ENCODE measurements at places on chromosomes 13 and 19.

DNA sequence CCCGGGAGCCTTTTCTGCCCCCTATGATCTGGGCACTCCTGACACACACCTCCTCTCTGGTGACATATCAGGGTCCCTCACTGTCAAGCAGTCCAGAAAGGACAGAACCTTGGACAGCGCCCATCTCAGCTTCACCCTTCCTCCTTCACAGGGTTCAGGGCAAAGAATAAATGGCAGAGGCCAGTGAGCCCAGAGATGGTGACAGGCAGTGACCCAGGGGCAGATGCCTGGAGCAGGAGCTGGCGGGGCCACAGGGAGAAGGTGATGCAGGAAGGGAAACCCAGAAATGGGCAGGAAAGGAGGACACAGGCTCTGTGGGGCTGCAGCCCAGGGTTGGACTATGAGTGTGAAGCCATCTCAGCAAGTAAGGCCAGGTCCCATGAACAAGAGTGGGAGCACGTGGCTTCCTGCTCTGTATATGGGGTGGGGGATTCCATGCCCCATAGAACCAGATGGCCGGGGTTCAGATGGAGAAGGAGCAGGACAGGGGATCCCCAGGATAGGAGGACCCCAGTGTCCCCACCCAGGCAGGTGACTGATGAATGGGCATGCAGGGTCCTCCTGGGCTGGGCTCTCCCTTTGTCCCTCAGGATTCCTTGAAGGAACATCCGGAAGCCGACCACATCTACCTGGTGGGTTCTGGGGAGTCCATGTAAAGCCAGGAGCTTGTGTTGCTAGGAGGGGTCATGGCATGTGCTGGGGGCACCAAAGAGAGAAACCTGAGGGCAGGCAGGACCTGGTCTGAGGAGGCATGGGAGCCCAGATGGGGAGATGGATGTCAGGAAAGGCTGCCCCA is 8.5 kb upstream of the CEACAM7 start:
- no peak for DNase-seq

- DNase-seq = no peak
Measured at GRCh38 chr13:73324842-73325722, 266.3 kb downstream of the KLF5 start.

- DNase-seq = no peak
Measured at GRCh38 chr13:75384879-75385707, 96.9 kb downstream of the TBC1D4 start.

GRCh38 chr19:45069056-45069455 is 7.2 kb downstream of the ZNF296 start:
- DNase-seq = peak; percentile 46

DNA sequence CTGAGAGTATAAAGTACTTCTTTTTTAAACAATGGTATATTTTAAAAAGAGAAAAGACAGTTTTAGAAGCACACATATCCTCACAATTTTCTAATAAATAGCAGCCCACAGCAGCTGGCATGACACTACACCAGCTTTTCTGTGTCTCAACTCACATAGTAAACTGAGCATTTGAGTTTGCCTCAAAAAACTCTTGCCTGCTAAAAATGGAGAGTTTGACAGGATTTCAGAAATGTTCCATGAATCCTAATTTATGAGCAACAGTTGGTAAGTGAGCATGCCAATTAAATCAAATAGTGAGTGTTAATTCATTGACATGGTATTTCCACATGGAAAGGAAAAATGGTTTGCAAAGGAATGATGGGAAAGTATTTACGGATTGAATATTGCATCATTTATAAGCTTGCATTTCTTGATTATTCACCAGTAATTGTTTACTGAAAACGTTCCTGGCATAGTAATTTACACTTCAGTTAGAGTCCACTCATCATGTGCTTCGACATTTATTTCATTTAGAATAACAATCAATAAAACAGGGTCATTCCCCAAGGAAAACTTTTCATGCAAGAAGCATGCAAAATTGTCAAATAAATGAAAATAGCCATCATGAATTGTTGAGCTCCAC is 323.0 kb downstream of the EFNB2 start:
- no peak for DNase-seq

GRCh38 chr19:22882797-22883196 is 50.7 kb downstream of the ZNF723 start:
- DNase-seq = no peak

- no peak for DNase-seq
Measured at GRCh38 chr13:99717959-99718674, 216.8 kb downstream of the TM9SF2 start.

GRCh38 chr13:101785858-101786257 is 333.4 kb downstream of the ITGBL1 start:
- peak; percentile 54 for DNase-seq

- no peak for DNase-seq
Measured at GRCh38 chr19:39814595-39814994, 19.4 kb downstream of the DYRK1B start.

- DNase-seq = no peak
Measured at GRCh38 chr19:19445911-19446361, 40.5 kb downstream of the GATAD2A start.

DNA sequence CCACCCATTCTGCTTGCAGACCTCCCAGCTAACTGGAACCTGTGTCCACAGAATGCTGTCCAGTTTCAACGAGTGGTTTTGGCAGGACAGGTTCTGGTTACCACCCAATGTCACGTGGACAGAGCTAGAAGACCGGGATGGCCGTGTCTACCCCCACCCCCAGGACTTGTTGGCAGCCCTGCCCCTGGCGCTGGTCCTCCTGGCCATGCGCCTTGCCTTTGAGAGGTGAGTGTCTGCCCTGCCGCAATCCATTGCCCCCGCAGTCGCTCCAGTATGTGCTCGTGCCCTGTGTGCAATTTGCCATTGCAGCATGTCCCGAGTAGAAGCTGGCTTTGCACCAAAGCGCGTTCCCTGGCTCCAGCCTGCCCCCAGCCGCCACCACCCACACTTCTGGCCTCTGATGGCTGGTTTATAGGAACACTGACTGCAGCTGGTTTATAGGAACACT is 41.9 kb downstream of the CERS4 start:
- no peak for DNase-seq

GRCh38 chr13:52850072-52850395 is 1.6 kb upstream of the PCDH8 start:
- DNase-seq = no peak

DNA sequence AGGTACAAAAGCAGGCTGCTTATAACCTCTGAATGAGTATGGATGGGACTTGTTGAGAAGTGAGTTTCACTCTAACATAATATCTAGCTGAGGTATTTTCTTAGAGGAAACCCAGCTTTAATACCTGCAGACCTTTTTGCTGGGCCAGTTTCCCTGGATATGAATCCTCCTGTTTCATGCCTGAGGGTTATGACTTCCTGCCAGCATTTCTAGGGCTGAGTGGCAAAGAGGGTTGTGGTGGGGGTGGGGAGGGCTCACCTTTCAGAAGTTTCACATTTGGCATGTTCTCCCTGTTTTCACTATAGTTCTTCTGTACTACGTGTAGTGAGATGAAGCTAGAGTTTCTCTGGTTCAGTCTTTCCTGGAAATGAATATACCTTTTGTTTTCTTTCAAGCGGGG is 73.7 kb downstream of the LACC1 start:
- DNase-seq = no peak

DNA sequence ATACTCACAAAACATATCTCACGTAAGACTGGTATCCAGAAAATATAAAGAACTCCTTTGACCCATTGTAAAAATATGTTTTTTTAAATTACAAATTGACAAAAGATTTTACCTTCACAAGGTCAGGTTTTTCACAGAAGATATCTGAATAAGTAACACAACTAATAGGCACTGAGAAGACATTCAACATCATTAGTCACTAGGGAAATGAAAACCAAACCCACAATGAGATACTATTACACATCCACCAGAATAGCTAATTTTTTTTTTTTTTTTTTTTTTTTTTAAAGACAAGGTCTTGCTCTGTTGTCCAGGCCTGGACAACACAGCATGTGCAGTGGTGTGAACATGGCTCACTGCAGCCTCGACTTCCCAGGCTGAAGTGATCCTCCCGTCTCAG is 157.5 kb downstream of the MIPEP start:
- no peak for DNase-seq

GRCh38 chr13:99007414-99007986 is 29.6 kb upstream of the DOCK9 start:
- no peak for DNase-seq

- no peak for DNase-seq
Measured at GRCh38 chr19:8558325-8558724, 18.9 kb downstream of the MYO1F start.

GRCh38 chr19:35138305-35138892 is at the start of gene FXYD1:
FXYD1 (plus strand) TSS chr19:35138824; CDS start chr19:35140080, 1,256 bp downstream.
- no peak for DNase-seq

GRCh38 chr13:19239114-19239860 is 57.7 kb upstream of the TUBA3C start:
- no peak for DNase-seq

DNA sequence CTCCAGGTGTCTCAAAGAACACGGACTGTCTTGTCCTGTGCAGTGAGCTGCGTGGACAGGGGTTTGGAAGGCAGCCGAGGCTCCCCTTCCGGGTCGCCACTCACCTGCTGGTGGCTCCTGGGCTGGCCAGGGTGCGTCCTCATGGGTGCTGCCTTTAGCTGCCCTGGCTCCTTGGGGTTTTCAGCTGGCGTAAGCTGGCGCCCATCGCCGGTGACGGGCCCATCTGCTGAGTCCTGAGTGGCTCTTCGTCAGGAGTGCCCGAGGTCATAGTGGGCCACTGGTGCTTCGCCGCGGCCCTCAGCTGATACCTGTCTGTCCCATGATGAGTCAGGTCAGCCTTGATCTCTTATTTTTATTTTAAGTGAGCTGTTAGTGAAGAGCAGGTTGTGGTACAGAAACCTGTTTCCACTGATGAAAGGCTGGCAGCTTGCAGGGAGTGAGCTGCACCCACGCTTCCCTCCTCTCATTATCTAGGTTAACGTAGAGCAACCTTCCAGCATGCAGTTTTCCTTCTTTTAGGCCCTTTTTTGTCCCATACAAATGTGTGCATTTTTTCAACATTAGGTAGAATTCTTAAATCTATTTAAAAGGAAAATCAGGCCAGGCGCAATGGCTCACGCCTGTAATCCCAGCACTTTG is 18.4 kb downstream of the EPN1 start:
- DNase-seq = no peak

DNA sequence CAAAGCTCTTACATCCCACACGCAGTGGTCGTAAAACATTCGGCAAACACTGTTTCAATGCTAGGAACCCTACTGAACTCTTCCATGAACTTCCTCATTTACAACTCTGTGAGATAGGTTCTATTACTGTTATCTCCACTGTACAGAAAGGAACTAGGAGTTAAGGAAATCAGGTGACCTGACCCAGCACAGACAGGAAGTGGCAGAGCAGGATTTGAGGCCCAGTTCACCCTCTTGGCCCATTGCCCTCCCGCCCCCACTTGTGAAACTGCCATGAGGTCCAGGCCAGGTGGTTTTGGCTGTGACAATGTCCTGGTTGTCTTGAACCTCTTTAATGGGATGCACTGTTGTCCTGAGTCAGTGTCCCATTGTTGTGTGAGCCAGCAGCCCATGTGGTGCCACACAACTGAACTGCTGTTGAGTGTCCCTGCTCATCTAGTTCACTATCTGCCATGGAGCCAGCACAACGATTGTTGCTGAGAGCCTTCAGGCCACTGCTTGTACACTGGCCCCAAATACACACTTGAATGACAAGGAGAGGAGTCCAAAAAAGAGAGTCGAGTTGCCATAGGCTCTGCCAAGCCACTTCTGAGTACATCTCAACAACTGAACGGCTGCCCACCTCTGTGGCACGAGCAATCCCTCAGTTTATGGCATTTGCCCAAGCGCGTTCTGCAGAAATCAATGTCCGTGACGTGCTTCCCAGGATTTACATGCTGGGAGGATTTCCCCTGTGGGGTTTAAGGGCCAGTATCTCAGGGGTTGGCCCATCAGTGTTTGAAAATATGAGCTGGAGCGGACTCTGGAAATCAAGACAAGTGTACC is 484.6 kb downstream of the TSHZ3 start:
- DNase-seq = no peak

DNA sequence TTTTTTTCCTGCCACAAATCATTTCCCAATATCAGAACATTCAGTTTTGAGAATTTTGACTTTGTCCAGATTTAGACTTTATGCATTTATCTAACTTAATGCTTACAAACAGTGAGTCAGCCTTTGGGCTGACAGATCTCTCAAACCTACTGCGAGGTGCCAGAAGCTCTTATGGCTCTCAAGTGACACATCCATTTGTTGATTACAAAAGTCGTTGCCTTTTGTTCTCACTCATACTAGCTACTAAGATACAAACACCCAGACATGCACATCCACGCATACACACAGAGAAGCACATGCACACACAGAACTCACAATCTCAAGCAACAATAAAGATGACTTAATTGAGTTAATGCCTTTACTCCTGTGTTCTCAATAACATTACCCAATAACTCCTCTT is 1147.5 kb downstream of the DIAPH3 start:
- DNase-seq = no peak

- DNase-seq = peak; percentile 77
Measured at GRCh38 chr19:55549500-55550320, 4.4 kb upstream of the SBK3 start.

- no peak for DNase-seq
Measured at GRCh38 chr19:46710687-46711086, 6.2 kb downstream of the PRKD2 start.

DNA sequence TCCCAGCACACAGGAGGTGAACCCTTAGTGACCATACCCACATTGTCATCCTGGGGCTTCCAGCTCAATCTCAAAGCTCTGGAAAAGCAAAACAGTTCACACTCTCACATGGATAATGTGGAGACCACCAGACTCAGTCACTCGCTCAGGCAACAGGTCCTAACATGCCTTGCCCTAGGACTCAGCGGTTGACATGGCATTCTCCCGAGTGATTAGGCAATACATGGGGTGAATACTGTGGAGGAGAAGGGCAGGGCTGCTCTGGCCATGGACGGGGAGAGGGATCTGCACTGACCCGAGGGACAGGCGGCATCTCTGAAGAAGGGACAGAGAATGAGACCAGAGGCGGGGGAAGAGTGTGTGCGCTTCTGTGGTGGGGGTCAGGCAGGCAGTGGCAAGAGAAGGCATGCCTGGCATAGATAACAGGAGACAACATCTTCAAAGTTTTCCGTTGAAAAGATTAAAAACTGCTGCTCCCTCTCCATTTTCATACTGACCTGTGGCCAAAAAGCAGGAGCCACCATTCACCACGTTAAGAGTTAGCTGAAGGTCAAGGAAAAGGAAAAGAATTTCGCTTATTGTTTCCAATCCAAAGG is 44.5 kb upstream of the EPHX3 start:
- DNase-seq = no peak
